ENCODE measurements at places on chromosomes 11 and 22.

- DNase-seq = no peak
These were observed 12.4 kb upstream of the MAPK11 start for GRCh38 chr22:50282361-50283155.

GRCh38 chr11:119024430-119025098 is 6.0 kb downstream of the TRAPPC4 start:
- DNase-seq = no peak

- DNase-seq = no peak
These were observed 11.6 kb downstream of the PRR33 start for GRCh38 chr11:1879941-1880720.

- no peak for DNase-seq
These were observed 92.8 kb downstream of the CCDC73 start for GRCh38 chr11:32701616-32702015.

- DNase-seq = no peak
These were observed 107.8 kb downstream of the ZBTB16 start for GRCh38 chr11:114167355-114167754.

DNA sequence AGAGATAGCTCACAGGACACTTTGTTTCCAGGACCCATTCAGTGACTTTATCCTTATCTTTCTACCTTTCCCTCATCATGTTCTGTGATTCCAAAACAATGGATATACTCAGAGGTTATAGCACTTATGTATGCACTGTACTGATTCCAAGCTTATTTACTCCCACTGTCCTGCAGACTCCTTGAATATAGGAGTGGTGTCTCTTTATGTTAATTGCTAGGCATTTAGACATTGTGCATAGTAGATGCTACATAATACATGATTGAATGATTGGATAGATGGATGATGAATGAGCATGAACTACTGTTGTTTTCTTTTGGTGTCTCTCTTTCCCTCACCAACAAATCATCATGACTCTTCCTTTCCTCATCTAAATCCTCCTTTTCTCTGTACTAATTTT is 279.1 kb upstream of the RAG2 start:
- DNase-seq = no peak

DNA sequence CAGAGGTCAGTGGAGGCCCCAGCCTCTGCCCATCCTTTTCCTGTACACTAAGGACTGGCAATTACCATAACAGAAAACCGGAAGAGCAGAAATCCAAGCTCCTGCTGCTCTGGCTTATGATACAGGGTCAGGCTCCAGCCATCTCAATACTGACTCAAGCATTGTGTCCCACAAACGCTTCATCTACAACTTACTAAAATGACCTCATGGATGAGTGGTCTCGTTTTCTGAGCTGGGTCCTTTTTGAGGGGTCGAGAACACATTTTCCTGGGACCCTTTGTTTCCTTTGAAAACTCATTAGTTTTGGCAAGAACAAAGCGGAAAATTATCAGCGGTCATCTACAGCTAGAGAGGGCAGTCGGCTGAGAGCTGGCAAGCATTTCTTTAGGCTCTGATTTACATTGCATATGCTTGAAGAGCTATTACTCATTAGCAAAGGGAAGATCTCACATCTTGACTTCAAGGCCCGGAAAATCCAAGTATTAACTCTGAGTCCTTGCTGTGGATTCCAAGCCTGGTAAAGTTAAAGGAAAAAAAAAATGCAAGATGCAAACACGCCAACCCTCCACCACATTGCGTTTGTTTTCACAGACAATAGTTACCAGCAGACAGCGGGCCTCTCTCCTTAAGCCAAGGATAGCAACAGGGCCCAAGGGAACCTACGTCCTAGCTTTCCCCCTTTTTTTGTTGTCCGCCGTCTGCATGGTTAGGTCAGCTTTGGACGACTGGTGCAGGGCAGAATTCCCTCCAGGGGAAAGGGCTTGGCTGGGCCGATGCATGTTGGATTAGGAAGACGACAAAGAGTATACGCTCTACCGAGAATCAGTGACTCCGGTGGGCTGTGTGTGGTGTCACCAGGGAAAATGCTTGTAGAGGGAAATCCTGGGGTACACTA is 1.8 kb downstream of the TESMIN start:
- no peak for DNase-seq

- no peak for DNase-seq
These were observed 84.5 kb downstream of the CACNA1I start for GRCh38 chr22:39655004-39655579.

GRCh38 chr11:68142028-68142412 is 20.8 kb upstream of the CHKA start:
- DNase-seq = no peak

GRCh38 chr11:94330789-94331188 is 26.4 kb downstream of the IZUMO1R start:
- DNase-seq = no peak

- DNase-seq = no peak
These were observed 47.3 kb downstream of the NEU3 start for GRCh38 chr11:75035911-75036565.

GRCh38 chr11:102489186-102490145 is 36.9 kb upstream of the TMEM123 start:
- no peak for DNase-seq

DNA sequence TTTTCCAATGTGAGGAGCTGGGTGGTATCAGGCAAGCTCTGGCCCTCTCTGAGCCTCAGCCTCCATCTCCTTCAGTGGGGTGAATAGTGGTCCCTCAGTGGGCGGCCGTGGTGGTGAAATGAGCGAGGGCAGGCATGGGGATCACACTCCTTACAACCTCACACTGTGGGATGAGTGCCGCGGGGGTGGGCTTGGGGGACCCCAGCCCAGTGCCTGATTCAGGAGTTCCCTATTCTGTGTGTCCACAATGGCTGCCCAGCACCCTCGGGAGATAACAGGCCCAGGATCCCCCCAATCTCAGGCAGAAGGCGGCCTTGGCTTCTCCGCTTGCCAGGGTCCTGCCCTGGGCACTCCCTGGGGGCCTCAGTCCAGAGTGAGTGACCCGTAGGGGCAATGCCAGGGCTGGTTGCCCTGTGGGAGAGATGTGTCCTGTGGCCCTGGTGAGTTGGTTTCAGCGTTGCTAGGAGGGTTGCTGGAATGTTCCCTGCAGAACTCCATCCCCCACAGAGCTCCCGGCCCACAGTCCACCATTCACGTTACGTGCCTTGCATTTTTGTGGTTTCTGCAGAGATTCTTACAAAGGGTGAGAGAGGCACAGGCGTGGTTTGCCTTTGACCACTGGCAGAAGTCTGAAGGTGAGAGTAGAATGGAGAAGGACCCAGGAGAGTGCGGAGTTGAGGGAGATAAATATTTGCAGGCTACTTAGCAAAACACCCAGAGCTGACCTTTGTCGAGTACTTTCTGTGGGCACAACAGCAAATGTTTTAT is 2.9 kb downstream of the ALDH3B1 start:
- DNase-seq = no peak

GRCh38 chr11:95137299-95137698 is 47.7 kb downstream of the ENDOD1 start:
- DNase-seq = no peak

All from effector CD4-positive, alpha-beta T cell (primary cell).